ENCODE measurements at places on chromosomes 3 and 15.

DNA sequence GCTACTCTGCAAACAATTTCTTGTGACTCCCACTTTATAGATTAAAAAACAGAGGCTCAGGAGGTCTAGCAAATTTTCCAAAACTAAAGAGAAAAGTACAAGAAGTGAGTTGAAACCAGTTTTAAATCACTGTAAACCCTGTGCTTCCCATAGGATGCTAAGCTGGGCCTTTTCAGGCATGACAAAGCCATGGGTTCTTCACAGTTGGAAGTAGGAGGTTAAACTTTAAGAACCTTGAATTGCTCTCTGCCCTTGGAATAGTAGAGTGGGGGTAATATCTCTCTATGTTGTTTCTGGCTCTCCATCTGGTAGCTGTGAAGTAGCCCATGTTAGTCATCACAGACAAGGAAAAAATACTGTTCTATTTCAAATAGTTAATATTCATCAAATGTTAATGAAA is 193.6 kb upstream of the SATB1 start:
- no peak for DNase-seq

DNA sequence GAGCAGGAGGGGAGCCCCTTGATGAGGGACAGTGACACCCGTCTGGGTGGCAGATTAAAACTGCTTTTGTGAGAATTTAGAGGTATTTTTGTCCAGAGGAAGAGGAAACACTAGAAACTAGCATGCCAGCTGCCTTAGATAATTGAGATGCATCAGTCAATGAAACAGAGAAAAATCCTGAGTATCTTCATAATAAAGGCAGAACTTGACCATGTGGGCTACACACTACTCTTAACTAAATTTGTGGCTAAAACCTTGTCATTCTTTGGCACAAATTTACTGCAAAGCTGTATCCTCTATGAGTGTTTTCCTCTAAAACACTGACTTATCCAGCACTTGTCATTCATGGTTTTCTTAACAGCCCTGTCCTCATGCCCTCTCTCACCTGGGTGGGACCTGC is 259.7 kb upstream of the TPM1 start:
- DNase-seq = no peak

GRCh38 chr3:195820186-195820585 is 8.5 kb upstream of the MUC4 start:
- no peak for DNase-seq

- DNase-seq = no peak
Measured at GRCh38 chr3:139671107-139671506, 6.7 kb downstream of the NMNAT3 start.

GRCh38 chr15:52284164-52284563 is 11.4 kb downstream of the MYO5C start:
- no peak for DNase-seq

- no peak for DNase-seq
Measured at GRCh38 chr3:41888368-41889076, 73.4 kb downstream of the ULK4 start.

DNA sequence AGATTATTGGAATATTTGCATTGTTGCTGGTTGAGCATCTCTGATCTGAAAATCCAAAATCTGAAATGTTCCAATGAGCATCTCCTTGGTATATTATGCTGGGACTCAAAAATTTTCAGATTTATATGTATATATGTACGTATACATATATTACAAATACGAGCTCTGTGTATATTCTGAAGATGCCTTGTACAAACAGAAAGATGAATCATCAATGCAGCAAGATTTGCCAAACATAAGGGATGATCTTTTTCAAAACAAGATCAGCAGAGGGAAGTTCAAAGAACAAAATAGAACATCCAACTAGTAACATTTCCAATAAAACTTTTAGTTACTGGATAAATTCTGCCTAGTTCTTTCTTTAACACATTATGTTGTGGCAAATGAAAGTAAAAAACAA is 42.5 kb downstream of the HERC1 start:
- DNase-seq = no peak
